ENCODE measurements at places on chromosomes 1 and 21. TPM values are rescaled to one million over a fixed set of nuclear protein-coding genes. Genes with fewer than 3 reads are reported as not detected.

KRTAP19-1 gene
- total RNA-seq, result not detected

UQCRHL gene
- 1.4 TPM for total RNA-seq

DNA sequence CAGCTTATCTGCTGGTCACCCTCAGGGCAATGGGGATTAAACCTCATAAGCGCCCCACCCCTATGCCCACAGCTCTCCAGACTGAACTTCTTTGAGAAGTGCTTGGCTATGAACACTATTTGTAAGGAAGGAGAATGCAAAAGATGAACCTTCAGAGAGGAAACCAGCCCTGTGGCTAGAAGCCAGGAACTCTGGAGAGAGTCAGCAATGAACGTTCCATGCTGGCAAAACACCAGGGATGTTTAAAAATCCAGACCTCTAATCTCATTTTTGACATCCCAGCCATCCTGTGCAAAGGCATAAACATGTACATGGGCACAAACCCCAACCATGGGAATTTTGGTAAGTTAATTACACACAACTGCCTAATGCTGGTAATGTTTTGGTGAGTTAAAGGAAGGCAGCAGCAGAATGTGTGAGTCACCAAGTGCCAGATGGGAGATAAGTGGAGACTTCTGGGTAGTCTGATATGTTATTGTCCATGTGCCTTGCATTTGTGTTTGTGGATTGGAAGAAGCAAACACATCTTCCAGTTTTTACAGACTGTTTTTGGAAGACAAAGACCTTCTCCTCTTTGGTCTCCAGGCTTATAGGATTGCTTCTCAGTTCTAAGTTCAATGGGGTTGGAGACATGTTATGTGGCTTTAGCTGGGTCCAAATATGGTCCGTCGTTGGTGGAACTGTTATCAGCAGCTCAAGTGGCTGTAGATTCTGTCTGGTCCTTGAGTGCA lies 174.1 kb upstream of the ETV3 start:
- DNase-seq, result no peak

- DNase-seq, result no peak
These were observed 92.6 kb upstream of the SSX2IP start for GRCh38 chr1:84782881-84783280.

ALX3 gene
- total RNA-seq, result not detected

DNA sequence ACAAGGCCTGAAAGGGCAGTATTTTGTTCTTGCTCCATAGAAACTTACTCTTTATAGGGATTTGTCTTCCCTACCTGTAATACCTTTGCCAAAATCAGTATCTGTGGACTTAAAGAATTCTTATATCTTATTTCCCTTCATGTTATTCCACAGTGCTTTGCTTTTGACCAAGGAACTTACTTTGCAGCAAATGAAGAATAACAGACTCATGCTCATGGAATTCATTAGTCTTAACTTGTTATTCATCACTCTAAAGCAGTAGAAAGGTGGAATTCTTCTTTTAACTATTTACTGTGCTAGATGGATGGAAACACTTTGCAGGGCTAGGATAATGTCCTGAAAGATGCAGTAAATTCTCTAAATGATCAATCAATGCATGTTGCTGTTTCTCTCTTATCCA lies 45.9 kb downstream of the DUSP10 start:
- DNase-seq, result no peak

DNA sequence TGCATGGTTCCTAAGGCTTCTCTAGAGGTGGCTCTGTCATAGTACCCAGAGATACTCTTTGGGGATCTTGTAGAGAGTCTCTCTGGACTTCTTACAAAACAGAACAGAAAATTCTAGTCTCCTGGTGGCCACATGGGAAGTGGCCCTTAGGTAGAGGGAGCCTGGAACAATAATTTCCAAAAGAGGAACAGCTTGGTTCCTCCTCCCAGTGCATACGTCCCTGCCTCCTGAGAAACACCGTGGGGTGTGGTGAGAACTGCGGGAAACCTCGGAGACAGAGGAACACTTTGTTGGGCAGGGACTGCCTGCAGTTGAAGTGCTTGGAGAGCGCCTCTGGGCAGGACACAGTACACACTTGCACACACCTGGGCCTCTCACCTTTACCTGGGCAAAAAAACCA lies 38.8 kb upstream of the EPHA8 start:
- no peak for DNase-seq

DNA sequence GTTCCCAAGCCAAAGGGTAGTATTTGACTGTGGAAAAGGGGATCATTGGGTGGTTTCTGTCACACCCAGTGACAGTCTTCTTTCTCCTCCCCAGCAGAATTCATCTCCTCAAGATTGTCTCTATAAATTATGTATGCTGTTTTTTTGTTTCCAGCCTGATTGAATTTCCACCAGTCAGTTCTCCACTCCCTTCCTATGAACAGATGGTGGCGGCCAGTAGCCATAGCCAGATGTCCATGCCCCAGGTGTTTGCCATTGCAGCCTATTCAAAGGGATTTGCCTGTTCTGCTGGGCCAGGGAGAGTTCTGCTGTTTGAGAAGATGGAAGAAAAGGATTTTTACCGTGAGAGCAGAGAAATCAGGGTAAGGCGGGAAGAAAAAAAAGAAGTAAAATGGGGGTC lies 12.9 kb downstream of the CFAP57 start:
- DNase-seq, result no peak

FAM76A gene
- total RNA-seq, result 4.6 TPM

DNA sequence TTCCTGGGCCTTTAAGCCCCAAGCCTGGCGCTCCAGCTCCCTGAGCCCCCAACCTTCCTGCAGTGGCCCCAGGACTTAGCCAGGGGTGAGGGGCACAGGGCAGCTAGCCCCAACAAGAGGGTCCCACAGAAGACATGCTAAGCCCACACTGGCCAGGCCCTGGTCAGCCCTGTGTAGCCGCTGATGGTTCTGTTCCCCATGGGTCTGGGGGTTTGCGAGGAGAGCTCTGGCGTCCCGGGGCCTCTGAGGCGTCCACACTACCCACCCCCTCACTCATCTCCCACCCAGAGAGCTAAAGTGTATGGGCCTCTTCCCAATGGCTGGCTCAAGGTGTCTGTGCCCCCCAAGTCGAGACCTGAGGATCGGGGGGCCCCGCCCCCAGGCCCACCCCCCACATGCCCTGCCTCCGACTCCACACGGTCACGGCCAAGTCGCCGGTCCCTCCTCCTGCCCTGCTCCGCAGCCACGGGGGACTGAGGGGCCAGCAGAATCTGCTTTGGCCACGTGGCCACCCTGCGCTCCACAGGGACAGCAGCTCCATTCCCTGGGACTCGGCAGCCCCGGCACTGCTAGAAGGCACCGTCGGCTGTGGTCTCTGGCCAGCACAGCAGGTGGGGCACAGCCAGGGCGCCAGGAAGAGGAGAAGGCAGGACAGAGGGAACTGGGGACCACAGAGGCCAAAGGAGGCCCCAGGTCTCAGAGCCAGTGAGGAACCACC lies 7.8 kb downstream of the TNFRSF18 start:
- DNase-seq, result no peak

DNA sequence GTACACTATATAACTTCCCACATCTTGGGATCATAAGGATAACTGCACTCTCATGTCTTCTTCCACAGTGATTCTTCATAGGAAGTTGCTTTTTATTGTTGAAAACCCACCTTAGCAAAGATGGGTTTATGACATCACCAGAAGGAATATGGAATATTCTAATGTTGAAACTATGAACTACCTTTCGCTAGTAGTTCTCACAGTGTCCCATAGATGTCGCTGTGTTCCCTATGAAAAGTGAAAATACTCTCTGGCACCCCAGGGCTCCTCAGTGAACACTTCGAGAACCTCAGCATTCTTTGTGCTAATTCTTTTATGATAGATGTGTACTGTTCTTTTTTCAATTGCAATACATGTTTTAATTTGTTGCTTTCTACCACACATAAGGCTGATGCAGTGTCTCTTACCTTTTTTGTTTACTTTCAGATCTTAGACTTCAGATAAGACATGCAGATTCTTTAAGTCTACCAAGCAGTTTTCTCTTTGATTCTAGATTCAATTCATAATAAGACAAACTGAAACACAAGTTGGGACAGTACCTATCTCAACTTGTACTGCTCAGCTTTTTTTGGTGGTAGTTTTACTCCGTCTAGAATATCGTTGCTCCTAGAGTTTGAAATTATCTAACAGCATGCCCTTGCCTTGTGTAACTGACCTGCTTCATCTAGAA lies 90.8 kb downstream of the GTF2B start:
- no peak for DNase-seq

GRCh38 chr1:21206117-21206516 lies 29.4 kb upstream of the EIF4G3 start:
- peak; percentile 72 for DNase-seq

BROX gene
- total RNA-seq, result 36.3 TPM

C1orf35 gene
- total RNA-seq, result 27.6 TPM

DNA sequence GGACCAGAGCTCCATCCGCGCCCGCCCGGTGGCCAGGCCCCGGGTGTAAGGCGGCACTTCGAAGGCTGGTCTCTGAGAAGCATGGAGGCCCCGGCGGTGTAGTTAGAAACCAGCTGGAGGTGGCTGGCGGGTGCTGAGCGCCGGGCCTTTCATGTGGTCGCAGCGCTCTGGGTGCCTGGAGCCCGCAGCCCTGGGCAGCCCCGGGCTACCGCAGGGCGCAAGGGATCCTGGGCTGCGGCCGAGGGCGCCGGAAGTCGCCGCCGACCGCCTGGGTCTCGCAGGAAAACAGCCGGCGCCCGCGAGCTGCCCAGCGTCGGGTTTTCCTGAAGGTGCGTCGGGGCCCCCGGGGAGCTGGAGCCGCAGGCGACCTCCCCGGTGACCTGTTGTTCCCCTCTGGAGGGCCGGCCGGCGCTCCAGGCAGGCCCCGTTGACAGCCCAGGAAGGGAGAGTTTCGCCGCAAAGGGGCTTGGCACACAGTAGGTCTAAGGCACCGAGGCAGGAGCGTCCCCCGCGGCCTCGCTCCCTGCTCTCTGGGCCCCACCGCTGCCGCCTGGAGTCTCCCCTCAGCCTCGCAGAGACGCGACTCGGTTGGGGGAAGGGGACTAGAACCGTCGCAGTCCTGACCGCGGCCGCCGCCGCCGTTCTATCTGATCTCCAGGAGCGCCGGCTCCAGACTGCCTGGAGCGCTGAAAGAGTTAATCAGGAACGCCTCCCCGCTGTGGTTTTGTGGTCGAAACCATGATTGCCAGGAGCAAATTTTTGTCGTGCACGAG lies 2.7 kb downstream of the GRHL3 start:
- DNase-seq, result no peak

DNA sequence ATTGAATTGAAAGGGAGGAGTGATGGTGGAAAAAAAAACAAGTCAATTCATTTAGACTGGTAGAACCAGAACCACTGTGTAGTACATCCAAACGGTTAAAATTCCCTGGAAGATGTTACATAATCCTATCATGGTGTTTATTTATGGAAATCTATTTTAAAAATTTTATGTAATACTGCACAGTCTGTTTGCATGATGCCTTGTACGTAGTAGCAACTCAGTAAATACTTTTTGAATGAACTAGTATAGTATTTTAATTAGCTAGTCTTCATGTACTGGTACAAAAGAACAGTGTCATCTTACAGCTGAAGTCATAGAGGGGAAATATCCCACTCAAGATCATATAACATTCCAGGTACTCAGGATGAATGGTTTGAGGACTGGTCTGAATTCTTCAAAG lies 27.0 kb upstream of the IER5 start:
- no peak for DNase-seq

PRR9 gene
- not detected for total RNA-seq

DNA sequence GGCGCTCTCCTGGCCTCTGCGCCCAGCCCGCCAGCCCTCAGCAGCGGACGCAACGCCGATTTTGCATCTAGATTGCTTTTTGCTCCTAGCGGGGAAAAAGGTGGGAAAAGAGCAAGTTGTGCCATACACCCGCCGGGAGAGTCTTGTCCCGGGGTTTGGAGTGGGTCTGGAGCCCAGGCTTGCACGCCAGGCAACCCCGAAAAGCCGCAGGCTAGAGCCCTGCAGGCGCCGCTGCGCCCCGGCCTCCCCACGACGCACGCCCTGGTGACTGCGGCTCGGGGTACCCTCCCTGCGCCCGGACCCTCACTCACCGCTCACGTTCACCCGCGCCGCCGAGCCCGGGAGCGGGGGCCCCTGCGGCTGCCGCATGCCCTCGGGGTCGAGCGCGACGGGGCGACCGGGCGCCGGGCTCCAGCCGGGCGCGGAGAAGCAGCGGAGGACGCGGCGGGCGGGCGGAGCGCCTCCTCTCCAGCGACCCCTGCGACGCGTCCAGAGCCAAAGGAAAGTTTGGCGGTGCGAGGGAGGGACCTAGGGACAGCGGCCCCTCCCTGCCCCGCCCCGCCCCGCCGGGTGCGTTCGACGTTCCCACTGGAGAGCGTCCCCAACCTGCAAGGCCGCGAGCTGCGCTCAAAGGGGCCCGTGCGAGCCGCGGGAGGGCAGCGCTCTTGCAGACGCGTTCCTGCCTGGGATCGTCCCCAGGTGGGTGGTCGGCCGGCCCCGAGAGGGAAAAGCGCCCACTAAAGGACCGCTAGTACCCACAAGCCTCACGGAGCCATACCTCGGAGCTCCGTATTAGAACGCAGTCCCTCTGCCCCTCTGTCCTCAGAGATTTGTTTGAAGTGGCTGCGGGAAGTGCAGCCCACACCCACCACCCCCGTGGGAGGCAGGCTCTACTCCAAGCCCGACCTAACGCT lies at the start of gene LPAR3:
Gene LPAR3, minus strand, starts transcription at position 502 of the 914 bp plus-strand sequence. CDS start 27,086 bp downstream, outside the sequence.
- no peak for DNase-seq

DNA sequence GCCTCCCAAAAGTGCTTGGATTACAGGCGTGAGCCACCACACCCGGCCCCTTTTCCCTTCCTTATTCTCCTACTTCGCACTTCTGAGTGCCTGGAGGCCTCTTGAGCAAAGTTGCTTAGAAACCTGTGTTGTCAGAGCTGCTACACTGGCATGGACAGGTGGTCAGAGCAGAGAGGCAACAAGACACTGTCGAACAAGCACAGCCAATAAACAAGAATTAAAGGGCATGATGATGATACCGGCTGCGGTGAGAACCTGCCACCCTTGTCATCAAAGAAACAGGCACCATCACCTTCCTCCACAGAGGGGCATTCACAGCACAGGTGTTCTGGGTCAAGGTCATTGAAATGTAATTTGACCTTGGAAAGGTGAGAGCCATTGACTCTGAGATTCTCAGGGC lies 23.3 kb downstream of the STUM start:
- no peak for DNase-seq

HNRNPCL2 gene
- total RNA-seq, result not detected

- no peak for DNase-seq
These were observed 135.3 kb upstream of the KCNK1 start for GRCh38 chr1:233478611-233479010.

DNA sequence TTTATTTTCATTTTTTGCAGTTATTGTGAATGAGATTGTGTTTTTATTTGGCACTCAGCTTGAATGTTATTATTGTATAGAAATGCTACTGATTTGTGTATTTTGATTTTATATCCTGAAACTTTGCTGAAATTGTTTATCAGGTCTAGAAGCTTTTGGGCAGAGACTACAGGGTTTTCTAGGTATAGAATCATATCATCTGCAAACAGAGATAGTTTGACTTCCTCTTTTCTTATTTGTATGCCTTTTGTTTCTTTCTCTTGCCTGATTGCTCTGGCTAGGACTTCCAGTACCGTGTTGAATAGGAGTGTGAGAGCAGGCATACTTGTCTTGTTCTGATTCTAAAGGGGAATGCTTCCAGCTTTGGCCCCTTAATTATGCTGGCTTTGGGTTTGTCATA lies 27.3 kb downstream of the ZNF691 start:
- DNase-seq, result no peak

- DNase-seq, result no peak
These were observed 4.6 kb downstream of the DMRTA2 start for GRCh38 chr1:50418600-50419109.

- no peak for DNase-seq
These were observed 71.0 kb upstream of the CYP2J2 start for GRCh38 chr1:59997479-59998115.

KCNK2 gene
- total RNA-seq, result not detected

SLC44A3 gene
- total RNA-seq, result 9.3 TPM
